ENCODE measurements at places on chromosomes 6 and 20.

- no peak for DNase-seq
These were observed 162.8 kb downstream of the TENT5A start for GRCh38 chr6:81589465-81590313.

DNA sequence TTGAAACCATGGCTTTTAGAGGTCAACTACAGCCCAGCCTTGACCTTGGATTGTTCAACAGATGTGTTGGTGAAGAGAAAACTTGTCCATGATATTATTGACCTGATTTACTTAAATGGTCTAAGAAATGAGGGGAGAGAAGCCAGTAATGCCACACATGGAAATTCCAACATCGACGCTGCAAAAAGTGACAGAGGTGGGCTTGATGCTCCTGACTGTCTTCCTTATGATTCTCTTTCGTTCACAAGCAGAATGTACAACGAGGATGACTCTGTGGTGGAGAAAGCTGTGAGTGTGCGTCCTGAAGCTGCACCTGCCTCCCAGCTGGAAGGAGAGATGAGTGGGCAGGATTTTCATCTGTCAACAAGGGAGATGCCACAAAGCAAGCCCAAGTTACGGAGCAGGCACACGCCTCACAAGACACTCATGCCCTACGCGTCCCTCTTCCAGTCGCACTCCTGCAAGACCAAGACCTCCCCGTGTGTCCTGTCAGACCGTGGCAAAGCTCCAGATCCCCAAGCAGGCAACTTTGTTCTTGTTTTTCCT is 16.2 kb downstream of the TTLL2 start:
- DNase-seq: no peak

DNA sequence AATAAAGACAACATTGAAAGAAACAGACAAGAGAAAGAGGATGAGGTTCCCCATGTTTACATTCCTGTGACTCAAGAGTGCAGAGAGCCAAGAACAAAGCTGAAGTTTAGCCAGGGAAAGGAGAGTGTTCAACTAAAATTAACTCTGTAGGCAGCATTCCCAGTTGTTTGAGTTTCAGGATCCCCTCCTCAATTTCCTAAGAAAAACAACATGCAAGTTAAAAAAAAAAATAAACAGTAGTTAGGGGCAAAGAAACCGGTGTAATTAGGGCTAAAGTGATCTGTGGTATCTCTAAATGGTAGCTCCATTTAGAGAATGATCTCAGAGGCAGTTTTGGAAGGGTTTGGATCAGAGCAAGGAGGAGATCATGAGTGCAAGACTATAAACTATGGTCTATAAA is 30.9 kb upstream of the RAB23 start:
- no peak for DNase-seq

DNA sequence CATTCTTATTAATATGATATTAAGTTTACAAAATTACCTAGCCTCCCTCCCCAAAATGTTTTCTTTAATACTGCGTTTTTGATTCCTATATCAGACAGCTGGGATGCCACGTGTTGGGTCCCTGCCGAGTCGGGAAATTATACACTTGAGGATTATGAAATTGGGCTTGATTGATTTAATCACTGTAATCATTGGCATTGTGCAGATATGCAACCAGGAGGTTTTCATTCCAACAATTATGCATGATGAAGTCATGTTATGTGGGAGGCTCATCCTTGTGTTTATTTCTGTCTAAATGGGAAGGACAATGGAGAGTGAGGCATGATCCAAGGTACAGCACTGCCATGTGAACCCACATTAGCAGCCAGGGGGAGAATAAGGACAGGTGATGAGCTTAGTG is 30.6 kb upstream of the RIPOR2 start:
- no peak for DNase-seq

DNA sequence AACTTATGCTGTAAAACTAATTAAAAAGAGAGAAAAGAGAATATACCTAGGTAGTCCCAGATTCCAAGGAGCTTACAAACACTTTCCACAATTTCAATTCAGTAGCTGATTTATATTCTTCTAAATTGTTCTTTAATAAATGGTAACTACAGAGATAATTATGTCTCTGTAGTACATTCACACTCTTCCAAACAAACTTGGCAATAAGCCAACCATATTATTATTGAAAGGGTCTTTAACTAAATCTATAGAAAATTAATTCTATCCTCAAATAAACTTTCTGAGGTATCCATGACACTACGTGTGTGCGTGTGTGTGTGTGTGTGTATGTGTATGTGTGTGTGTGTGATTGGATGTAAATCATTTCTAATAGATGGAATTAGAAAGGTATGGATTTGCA is 217.4 kb upstream of the EYS start:
- DNase-seq: no peak

DNA sequence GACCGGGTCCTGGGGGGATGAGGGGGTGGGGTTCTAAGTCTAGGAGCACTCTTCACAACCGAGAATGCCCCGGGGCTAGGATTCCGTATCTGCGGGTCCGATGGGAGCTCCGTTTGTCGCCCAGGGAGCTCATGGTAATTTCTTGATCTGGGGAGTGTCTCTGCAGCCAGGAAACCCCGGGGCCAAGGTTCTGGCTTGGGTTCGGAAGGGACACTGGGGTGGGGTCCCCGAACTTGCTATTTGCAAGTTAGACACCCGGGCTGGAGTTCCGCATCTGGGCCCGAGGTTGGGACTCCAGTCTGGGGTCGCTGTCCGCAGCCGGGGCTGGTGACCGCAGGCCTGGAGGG is 397 bp downstream of the PEDS1 start:
- DNase-seq: no peak

DNA sequence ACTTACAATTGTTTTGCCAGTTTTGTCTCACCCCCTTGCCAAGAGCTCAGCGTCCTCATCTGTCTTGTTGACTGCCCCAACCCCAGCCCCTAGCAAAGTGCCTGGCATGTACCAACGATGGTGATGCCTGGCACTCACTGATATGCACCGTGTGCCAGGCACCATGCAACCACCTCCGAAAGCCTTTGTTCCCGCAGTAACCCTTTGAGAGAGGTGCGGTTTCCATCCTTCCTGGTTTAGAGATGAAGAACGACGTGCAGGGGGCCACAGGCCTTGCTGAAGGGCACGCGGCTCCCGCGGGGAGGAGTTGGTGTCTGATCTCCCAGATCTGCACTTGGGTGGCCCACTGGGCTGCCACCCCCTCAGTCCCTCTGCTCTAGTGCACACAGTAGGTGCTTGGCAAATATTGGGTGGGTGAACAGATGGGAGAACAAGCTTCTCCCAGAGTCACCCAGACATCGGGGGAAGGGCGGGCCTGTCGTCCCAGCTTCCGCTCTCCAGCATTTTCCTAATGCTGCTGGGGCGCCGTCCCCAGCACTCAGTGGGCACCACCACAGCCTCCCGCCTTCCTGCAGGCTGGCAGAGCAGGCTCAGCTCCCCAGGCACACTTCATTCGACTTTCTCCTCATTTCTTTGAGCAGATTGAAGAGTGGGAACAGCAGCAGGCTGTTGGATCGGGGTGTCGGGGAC is 35.3 kb downstream of the DLGAP4 start:
- no peak for DNase-seq

- no peak for DNase-seq
These were observed 96.7 kb downstream of the HDGFL1 start for GRCh38 chr6:22666021-22666420.

DNA sequence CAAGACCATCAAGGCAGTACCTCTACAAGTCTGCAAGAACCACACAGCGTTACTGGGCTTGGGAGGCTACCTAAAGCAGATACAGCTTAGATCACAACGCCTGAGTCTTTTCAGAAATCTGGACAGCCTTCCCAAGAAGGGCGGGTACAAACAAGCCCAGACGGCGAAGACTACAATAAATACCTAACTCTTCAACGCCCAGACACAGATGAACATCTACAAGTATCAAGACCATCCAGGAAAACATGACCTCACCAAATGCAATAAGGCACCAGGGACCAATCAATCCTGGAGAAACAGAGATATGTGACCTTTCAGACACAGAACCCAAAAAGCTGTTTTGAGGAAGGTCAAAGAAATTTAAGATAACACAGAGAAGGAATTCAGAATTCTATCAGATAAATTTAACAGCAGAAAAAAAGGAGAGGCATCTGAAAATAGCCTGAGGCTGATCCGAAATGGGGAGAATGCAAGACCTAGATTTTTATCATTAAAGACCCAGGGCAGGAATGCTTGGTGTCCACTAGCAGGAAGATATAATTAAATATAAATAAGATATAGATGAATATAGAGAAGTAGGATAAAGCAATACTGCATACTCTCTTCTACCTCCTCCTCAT is 131.7 kb upstream of the COL21A1 start:
- no peak for DNase-seq

GRCh38 chr6:14023855-14024254 is 93.7 kb upstream of the CD83 start:
- DNase-seq: no peak

- no peak for DNase-seq
These were observed 159.6 kb upstream of the FLRT3 start for GRCh38 chr20:14497004-14497403.

DNA sequence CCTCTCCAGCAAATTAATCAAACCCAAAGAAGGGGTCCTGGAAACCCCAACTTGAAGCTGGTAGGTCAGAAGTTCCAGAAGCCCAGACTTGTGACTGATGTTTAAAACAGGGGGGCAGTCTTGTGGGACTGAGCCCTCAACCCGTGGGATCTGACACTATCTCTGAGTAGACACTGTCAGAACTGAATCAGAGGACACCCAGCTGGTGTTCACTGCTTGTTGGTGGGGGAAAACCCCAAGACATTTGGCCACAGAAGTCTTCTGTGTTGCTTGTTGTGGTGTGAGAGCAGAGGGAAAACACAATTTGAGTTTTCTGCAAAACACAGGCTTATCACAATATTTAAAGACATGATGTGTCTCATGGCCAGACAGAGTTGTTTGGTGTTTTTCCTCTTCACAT is 29.9 kb downstream of the KIF13A start:
- no peak for DNase-seq

- no peak for DNase-seq
These were observed 222.3 kb downstream of the UBE3D start for GRCh38 chr6:82843291-82843885.

DNA sequence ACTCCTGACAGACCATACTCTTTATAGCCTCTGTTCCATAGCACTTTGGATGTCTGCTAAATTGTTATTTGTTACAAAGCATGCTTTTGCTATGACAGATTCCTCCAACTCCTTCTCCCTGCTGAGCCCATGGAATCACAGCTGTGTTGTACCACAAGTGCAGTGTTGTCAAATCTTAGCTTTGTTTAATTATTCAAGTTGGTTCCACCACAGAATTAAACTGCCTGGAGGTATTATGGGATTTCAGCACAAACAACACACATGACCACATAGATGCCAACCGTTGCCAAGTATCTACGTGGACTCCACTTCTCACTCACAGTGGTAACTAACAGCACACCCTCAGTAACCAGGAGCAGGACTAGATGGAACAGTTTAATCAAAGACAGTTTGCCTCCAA is 32.7 kb upstream of the MARCKS start:
- DNase-seq: no peak

DNA sequence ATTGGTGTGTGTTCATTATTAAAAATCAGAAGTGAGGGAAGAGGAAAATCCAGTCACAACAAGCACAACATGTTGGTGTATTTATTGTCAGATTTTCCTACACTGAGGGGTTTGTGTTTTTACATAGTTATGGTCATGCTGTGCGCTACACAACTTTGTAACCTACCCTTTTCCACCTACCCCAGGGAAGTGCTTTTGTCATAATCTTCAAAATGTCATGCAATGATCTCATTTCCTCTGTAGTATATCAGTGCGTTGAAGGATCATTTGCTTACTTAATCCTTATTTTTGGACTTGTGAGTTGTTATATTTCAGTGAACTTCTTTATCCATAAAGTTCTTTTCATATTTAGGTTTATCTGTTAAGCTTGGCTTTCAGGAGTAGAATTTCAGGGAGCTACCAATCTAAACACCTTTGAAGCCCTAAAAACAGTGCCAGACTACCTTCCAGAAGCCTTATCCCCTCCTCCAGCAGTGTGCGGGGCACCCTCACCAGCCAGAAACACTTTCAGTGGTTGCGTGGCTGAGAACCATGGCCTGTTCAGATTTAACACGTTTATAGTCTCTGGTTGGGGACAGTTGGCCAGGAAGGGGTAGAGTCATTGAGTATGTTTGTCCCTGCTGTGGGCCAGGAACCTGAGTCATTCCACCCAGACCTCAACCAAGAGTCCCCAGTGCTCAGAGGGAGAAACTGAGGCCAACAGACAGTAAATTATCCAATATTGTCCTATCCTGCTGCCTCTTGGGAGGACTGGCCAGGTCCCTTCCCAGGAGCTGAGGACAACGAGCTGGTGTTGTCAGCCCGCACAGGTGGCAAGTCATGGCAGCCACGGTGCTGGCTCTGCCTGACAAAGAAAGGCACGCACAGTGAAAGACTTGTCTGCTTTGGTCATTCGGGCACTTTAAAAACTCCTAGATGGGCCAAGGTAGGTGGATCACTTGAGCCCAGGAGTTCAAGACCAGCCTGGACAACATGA is 40.3 kb downstream of the STK35 start:
- no peak for DNase-seq

DNA sequence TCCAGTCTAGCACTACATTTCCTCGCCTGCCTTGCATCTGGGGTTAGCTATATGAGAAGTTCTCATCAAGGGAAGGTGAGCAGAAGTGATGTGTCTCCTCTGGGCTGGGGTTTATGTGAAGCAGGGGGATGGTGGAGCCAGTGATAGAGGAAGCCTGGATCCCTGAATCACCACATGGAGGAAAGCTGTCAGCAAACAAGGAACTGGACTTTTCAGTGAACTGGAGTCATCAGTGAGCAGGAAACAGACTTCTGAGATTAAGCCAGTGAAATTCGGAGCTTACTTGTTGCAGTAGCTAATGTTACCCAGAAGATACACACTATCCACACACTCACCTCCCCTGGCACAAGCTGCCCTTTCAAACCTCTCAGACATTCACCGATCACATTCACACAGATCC is 13.4 kb upstream of the TOX2 start:
- no peak for DNase-seq

DNA sequence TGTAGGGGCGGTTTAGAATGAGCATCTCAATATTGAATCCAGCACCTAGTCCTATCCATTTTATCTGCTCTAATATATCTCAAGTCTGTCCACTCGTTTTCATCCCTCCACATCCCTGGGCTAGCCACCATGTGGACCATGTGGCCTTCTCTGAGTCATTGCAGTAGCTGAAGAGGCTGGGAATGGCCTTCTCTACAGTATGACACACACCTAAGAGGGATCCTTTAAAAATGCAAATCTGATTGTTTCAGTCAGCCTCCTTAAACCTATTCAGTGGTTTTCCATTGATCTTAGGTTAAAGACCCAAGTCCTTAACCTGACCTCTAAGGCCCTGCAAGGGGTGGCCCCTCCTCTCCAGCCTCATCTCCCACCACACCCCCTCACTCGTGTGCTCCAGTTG is 9.4 kb downstream of the RING1 start:
- no peak for DNase-seq

DNA sequence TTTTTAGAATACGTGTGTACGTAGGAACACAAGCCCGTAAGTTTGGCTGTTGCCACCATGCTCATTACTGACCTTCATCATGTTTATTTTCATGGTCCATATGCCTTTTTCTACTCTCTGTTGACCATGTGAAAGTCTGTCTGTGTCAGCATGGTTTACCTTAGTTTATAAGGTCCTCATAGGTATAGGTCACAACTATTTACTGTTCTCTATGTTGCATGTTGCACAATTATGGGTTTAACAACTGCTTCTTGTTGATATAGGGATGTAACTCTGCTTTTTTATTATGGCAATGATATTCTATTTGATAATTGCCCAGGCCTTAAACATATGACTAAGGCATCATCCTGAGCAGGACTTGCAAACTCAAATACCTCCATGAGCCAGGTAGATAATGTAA is 13.4 kb upstream of the RANBP9 start:
- DNase-seq: no peak

GRCh38 chr6:109236115-109237076 is 141.1 kb downstream of the CEP57L1 start:
- no peak for DNase-seq

GRCh38 chr6:96899019-96899418 is 1.3 kb upstream of the NDUFAF4 start:
- DNase-seq: no peak
